Suppressor macrophage treated with lipopolysaccharide for 4 hours (primary cell): ENCODE measurements at places on chromosomes 2 and 18.

GRCh38 chr2:72781480-72781879 lies 44.4 kb downstream of the EXOC6B start:
- DNase-seq, result no peak

- peak; percentile 37 for DNase-seq
Observed at GRCh38 chr2:170813611-170814532, 2.8 kb upstream of the GAD1 start.

DNA sequence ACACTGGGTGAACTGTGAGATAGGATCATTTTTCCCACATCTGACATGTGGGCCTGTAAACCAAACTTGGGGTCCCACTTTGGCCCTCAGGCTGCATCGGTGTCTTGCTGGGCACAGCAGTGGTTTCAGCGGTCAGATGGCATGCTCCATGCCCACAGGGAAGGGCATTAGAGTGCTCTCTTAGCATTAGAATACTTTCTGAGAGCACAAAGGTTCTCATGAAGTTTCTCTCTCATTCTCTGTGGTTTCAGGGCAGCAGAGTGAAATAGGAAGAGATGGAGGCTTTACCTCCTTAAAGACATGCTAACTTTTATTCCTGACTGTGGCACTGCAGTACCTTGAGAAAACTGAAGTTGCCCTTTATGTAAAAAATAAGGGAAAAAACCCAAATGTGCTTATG lies 36.6 kb upstream of the GATA6 start:
- no peak for DNase-seq

GRCh38 chr2:58907644-58908043 lies 666.5 kb upstream of the FANCL start:
- DNase-seq, result no peak

DNA sequence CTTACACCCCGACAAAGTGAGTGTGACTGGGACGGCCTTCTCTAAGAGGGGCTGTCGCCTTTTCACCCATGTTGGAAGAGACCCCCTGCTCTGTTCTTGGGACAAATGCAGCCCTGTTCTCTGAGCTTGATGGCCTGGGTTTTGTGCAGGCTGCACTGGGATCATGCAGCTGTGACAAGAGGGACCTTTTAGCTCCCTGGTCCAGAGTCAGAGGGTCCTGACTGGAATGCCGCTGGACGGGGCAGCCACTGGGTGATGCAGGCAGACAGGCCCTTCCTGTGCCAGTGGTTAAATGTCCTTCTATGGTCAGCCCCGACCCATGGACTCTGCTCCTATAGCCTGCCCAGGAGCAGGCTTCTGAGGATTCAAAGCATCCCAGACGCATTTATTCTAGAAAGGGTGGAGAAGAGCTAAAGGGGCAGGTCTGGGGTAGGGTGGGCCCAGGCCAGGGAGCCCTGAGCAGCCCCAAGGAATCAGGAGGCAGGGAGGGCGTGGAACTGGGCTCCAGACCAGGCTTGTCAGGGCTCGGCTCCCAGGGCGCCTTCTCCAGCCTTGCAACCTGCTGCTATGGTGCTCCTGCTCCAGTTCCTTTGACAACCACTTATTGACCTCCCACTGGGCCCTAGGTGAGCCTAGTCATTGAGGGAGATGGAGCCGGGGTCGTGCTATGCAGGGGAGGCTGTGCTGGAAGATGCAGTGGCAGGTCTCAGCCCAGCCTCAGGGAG lies 277.9 kb upstream of the HS6ST1 start:
- DNase-seq, result no peak

GRCh38 chr2:47145466-47145865 lies 9.6 kb downstream of the STPG4 start:
- DNase-seq, result no peak

DNA sequence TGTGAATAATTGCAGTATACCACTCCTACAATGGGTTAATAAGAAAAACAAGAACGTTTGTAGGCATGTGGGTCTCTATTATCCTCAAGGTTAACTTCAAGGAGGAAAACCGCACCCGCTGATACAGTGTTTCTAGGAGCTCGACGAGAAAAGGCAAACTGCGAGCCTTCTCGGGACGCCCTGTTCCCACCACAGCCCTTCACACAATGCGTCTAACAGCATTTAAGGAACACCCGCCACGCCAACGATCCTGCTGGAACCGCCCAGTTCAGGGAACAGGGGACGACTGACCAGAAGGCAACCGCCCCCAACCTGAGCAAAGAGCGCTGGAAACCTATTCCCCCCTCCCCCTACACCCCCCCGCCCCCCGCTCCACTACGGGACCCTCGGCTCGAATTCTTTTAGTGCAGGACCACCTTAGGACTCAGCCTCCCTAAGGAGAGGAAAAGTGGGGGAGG lies 710 bp upstream of the TMSB10 start:
- DNase-seq, result peak; percentile 80

DNA sequence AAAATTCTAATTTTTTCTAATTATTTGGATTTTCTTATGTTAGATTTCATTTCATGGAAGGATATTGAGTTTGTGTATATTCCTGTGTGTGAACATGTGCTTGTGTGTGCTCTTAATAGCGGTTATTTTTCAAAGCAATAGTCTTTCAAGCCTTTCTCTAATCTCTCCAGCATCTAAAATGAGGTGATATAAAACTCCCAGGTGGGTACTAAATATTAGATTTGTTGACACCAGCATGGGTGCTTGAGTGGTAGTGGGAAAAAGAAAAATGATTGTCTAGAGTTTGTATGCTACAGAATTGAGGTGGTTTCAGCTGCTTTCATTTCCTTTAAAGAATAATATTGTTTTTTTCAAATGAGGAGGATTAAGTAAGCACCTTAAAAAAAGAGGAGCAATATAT lies 296.8 kb downstream of the PARD3B start:
- DNase-seq, result no peak

- peak; percentile 91 for DNase-seq
Observed at GRCh38 chr2:158600155-158600802, 143.5 kb downstream of the PKP4 start.

- no peak for DNase-seq
Observed at GRCh38 chr2:182318466-182319220, 108.2 kb downstream of the PDE1A start.

DNA sequence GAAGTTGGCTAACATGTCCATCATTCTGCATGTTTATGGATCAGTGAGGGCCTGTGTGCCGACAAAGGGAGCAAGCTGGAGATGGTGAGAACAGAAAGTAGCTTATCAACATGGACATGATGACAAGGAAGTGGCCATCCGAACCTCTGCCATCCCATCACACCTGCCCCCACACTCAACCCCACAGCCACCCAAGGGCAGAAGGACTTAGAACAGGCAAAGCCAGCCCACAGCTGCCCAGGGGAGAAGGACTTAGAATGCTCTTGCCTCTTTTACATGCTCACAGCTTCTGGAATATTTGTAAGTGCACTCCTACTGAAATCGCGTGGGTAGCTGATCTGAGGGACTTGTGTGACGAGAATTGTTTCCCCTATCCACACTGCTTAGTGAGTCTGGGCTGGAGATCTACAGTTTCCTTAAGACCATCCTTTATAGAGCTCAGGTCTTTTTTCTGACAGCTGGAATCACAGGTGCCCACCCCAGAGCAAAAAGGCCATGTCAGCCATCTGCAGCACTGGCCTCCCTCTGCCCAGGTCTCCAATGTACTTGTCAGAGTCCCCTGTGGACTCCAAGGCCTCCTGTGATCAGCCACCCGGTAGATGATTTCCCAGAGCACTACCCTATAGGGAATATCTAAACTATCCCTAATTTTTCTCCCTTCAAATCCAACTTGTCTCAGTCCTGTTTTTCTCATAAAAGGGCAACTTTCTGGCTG lies 154.1 kb downstream of the SMAD7 start:
- no peak for DNase-seq

GRCh38 chr2:180614776-180615175 lies 365.6 kb upstream of the UBE2E3 start:
- DNase-seq, result no peak

GRCh38 chr2:187117483-187117882 lies 268.5 kb upstream of the ZSWIM2 start:
- DNase-seq, result no peak

- DNase-seq, result no peak
Observed at GRCh38 chr18:38198956-38199355, 633.4 kb upstream of the CELF4 start.

- DNase-seq, result no peak
Observed at GRCh38 chr2:21008790-21009661, 34.8 kb downstream of the APOB start.

- no peak for DNase-seq
Observed at GRCh38 chr18:74204526-74205152, 56.3 kb downstream of the TIMM21 start.

DNA sequence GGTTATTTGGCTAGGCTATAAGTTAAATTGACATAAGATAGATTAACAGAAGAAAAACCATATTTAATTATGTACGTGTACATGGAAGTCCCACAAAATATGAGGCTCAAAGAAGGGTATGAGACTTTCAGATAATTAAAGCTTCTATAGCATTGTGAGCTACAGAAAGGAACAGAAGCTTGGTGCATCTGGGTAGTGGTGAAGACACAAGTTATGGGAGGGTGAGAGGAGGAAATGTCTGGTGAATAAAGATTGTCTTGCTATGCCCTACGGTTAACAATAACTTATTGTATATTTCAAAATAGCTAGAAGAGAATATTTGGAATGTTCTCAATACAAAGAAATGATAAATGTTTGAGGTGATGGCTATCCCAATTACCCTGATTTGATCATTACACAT lies 6.8 kb upstream of the FAM124B start:
- no peak for DNase-seq

DNA sequence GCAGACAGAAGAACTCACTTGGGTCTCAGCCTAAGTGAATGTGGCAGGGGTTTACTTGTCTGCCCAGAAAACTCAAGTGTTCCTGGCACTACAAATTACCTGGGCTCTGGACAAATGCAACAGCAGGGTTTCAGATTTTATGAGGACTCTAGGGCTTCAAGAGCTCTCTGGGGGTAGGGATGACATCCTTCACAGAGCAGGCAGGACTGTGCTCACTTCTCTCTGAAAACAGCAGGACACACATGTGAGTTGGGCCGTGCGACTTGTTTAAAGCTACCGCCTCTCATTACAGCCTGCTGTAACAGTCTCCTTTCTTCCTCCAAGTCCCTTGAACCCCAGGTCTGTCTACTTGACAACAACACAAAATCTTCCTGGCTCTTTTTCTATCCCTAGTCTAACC lies 212.6 kb downstream of the EN1 start:
- DNase-seq, result no peak

- no peak for DNase-seq
Observed at GRCh38 chr18:14089781-14090180, 42.5 kb downstream of the ZNF519 start.

DNA sequence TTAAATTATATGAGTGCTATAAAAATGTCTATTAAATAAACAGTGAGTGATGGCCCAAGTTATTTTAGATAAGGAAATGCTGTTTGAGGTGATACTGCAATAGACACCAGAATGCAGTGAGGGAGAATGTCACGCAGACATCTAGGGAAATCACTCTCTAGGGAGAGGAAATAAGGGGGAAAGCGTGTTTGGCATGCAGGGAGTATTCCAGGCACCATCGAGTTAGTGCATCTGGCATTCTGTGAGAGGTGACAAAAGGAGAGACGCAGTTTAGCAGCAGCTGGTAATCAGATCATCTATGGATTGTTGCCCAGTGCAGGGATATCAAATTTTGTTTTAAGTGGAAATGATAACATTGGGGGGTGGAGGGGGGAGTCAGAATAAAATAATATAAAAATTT lies 175.4 kb upstream of the NETO1 start:
- no peak for DNase-seq

- DNase-seq, result no peak
Observed at GRCh38 chr2:73004889-73005596, 66.5 kb downstream of the SFXN5 start.

DNA sequence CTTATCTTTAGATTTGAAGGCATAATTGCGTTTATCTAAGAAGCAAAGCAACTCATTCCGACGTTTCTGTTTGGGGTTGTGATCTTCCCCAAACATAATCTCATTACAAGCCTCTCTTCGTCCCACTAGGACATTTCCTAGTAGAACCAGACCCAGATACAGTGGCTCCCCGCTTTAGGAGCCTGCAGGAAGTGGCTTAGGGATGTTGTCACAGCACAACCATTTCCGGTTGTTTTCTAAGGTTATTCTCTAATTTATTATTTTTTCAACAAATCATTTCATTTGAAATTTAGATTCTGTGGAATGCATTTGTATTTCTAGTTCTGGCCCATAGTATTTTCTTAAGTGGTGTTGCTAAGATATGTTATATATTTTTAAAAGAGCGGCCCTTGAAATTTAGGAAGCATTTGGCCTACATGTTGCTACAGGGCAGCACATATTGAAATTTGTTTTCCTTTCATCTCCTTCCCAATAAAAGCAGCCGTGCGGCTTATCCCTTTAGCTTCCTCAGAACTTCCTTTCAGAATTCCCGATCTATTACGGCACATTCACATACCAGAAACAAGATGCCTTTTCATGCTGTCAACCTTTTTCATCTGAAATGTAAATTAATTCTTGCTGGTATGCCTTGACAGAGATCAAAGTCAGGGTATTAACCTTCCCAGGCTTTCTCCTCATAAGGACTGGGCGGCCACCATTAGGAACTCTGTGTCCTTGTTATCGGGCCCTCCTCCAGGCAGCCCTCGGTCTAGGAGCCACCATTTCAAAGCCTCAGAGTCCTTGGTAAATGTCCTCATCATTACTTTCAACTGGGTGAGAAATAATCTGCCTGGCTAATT lies 210.9 kb upstream of the SP5 start:
- no peak for DNase-seq

GRCh38 chr2:26637811-26638310 lies 3.3 kb downstream of the CIB4 start:
- no peak for DNase-seq

DNA sequence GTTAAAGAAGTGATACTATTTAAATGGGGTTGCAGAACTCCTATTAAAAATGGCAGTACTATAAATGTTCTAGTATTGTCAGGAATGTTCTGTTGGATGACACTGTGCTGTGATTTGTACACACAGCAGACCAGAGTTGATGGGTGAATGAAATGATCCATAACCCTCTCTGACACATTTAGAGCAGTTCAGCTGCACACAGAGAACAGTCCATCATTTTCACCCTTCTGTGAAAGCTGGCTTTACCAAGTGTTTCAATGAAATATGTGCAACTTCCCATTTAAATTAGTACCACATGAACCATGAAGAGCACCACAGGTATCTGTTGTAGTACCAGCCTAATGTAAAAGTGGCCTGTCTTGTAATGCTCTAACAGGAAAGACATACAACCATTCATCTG lies 981.4 kb downstream of the TMEM182 start:
- no peak for DNase-seq

GRCh38 chr18:46565256-46565655 lies 91.8 kb downstream of the LOXHD1 start:
- no peak for DNase-seq

- no peak for DNase-seq
Observed at GRCh38 chr18:48600046-48600445, 61.2 kb downstream of the CTIF start.

DNA sequence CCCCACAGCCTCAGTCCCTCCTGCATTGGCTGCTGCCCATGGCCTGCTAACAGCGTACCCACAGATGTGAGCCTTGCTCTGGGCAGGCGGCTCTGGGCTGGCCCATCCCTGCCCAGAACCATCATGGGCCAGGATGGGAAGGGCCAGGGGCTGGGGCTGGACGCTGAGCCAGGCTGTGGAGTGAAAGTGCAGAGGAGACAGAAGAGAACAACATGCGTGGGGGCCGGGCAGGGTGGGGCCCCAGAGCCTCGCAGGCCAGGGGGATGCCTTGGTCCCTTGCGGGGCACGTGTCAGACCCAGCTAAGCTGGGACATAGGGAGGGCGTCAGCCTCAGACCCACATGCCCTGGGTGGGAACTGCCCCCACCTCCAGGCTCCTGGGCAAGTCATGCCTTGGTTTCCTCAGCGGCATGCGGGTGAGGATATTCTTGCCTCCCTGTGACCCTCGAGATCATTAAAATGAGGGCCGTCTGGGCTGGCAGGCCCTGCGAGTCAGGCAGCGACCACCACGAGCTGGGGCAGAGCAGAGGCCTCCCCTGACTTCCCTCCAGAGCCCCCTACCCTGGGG lies 27.3 kb downstream of the GPC1 start:
- DNase-seq, result no peak
